AG08395 (cell line): ENCODE measurements at places on chromosomes 7 and 10.

GRCh38 chr7:20352573-20353306, 22.0 kb downstream of the ITGB8 start:
- peak; percentile 49 for DNase-seq

- DNase-seq, result no peak
These were observed 3.2 kb downstream of the HHEX start for GRCh38 chr10:92692697-92693533.

DNA sequence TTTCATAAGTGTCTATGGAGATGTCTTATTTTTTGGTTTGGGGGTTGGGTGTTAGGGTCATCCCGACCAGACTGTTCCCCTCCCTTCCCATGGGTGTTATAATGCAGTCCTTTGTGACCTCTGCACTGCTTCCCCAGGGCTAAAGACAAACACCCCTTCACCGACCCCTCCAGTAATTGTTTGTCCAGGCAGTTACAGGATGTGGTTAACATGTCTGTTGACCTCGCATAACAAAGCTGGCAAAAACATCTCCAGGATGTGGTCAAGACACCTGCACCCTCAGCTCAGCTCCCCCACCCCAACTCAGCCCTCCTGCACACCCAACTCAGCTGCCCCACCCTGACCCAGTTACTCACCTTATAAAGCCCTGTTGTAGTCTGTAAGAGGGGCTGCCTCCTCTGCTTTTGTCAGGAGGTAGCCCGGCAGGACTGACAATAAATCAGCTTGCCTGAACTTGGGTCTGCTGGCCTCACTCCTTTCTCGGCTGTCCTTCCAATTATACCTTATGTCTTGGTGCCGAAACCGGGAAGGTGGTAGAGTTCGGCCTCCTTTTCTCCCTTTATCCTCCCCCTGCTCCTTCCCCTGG, 102.2 kb downstream of the ZNF92 start:
- DNase-seq, result no peak

DNA sequence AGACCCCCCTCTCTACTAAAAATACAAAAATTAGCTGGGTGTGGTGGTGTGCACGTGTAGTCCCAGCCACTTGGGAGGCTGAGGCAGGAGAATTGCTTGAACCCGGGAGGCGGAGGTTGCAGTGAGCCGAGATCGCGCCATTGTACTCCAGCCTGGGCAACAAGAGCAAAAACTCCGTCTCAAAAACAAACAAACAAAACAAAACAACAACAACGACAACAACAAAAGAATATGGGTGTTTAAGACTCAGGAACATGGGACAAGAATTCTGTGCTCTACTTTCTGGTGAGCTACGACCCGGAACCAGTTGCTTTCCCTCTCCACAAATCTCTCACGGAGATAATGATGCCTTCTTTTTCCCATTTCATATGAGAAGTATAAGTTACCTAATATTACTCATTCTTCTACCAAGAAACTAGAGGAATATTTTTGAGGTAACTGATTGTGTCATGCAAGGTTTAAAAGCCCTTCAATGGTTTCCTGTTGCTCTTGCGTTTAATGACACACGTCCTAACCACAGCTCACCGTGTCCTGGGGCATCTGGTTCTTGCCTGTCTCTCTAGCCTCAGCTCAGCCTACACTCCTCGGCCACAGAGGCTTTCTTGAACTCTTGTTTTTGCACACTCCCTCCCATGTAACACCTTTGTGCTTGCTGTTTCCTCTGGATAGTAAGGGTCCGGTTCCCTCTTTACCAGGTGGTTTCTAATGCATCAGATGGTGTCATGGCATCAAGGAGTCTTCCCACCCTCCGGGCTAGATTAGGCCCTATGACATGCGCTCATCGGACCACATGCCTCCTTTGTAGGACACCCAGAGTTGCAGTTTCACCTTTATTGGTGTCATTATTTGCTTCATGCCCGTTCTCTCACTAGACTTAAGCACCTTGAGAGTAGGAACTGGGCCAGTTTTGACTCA, 67.5 kb downstream of the PFKFB3 start:
- no peak for DNase-seq

- no peak for DNase-seq
These were observed 168.0 kb downstream of the DKK1 start for GRCh38 chr10:52481986-52482555.

DNA sequence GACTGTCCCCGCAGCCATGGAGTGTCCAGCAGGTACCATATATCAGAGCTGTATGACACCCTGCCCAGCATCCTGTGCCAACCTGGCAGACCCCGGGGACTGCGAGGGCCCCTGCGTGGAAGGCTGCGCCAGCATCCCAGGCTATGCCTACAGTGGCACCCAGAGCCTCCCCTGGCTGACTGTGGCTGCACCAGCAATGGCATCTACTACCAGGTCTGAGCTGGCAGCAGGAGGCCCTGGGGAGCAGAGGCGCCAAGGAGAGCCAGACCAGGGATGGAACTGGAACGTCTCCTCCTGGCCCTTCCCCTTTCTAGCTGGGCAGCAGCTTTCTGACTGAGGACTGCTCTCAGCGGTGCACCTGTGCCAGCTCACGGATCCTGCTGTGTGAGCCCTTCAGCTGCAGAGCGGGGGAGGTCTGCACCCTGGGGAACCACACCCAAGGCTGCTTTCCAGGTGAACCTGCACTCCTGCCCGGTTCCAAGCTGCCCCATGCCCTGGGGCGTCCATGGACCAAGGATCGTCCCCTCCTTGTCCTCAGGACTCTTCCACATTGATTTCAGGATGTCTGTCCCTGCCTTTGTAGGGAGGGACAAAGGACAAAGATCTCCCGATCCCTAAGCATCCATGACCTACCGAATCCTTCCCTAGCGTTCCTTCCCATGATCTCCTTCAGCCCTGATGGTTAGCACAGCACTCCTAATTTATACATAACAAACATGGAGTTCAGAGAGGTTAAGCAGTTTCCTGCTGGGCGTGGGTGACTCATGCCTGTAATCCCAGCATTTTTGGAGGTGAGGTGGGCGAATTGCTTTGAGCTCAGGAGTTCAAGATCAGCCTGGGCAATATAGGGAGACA, 33.3 kb downstream of the EPHB4 start:
- no peak for DNase-seq

DNA sequence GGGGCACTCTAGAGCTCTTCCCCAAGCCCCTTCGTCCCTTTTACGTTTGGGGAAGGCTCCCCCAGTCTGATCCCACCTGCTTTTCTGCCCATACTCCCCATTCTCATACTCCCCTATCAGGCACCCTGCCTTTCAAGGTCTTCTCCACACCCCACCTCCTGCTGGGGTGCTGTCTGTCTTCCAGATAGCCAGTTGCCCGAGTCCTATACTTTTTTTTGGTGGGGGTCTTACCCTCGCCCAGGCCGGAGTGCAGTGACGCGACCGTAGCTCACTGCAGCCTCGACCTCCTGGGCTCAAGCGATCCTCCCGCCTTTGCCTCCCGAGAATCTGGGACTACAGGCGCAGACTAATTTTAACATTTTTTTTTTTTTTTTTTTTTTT, 775 bp upstream of the ABHD11 start:
- no peak for DNase-seq

GRCh38 chr7:93944673-93945072, 23.1 kb downstream of the GNG11 start:
- DNase-seq, result no peak

GRCh38 chr7:30634193-30634626, 39.5 kb downstream of the GARS1 start:
- no peak for DNase-seq

DNA sequence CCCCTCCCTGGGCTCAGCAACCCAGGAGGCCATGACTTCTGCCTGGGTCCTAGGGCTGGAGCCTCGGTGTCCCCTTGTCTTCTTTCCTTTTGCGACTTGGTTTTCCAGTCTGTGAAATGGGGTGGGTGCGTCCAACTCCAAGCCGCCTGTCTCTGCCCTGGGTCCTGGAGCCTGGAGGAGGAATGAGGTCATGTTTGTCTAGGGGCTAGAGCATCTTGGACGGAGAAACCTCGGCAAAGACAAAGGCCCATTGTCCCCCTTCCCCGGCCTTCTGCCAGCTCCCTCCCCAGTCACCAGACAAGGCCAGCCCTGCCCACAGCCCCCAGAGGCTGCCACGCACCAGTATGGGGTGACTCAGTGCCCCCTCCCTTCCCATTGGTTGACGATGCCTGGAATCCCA, 39.8 kb upstream of the ELN start:
- no peak for DNase-seq

- DNase-seq, result no peak
These were observed 40.5 kb downstream of the ANLN start for GRCh38 chr7:36430186-36430585.

DNA sequence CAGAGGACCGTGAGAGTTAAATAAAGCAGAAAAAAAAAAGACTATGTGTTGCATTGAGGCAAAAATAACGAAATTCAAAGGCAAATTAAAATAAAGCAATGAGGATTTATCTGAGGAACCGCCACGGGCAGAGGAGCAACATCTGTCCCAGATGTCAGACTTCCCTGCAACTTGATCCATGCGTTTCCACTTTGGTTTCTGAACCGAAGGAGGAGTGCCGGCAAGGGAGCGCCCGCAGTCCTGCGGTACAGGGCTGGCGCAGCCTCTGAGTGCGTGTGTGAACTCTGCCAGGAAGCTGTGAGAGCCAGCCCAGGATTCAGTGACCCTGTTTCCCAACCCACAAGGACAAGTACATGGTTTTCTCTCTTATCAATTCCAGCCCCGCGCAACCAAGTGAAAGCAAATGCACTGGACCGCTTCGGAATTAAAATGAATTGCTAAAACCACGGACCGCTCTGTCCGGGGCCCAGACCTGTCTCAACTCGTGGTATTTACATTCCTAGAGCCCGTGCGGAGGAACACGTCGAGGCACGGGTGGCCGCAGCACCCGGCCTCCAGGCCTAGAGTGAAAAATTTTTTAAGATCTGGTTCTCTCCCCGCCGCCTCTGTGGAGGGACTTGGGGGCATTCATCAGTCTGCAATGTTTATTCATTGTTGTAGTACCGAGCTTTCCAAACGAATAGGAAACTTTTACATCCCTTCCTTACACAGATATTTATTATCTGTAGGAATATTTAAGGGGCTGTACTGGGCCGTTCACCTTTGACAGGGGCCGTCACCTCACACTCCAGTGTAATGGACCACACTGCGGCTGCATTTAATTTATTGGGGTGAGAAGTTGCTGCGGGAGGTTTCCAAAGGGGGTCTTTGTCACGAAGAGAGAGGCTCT, 291.5 kb upstream of the NFE2L3 start:
- DNase-seq, result no peak

DNA sequence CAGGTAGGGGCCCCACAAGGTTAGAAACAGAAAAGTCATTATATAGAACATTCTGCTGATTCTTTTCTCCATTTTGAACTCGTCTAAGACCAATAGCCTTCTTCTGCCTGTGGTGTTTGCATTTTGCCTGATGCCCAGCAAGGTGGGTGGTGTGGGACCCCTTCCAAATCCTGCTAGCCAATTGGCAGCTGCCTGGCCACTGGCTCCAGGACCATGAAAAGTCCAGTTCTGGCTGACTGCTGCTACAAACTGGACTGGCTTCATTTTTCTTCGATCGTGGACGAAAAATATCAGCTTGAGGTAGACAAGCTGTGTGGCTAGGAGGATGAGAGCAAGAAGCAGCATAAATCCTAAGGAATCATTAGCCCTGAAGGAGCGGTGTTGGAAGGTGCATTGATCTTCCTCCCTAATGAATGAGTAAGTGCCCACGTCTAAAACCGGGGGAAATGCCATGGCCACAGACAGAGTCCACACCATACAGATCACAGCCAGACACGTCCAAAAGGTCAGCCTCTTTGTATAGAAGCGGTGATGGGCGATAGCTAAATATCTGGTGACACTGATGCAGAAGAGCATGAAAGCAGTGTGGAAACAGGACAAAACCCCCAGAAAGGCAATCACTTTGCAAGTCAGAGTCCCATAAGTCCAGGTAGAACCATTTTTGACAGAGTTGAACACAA, 2.7 kb downstream of the GPR85 start:
- DNase-seq, result no peak

- no peak for DNase-seq
These were observed 25.3 kb downstream of the SLC29A3 start for GRCh38 chr10:71344154-71344925.
